Omental fat pad (tissue), 4 donors: ENCODE measurements at places on chromosomes 13 and 19. TPM values are rescaled to one million over a fixed set of nuclear protein-coding genes. Genes with fewer than 3 reads are reported as not detected.
A peak's percentile ranks its signal among the peaks of the same experiment; 100 is the strongest.

GRCh38 chr13:47901441-47901840 is 99.6 kb downstream of the SUCLA2 start:
- no peak for DNase-seq

DNA sequence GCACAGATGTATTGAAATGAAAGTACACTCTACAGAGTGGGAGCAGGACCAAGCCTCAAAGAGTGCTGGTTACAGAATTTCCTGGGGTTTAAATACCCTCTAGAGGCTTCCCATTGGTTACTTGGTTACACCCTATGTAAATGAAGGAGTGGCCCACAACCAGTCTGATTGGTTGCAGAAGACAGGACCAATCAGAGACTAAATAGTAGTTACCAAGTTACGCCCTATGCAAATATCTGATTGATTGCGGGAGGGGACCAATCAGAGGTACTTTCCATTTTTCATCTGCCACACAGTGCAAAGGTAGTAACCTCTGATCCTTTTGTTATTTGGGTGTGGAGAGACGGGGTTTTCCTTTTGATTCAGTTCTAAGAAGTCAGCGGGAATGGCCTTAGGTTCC is 5.5 kb upstream of the ZFP82 start:
- no peak for DNase-seq

GRCh38 chr13:51148952-51149573 is 38.0 kb upstream of the C13orf42 start:
- DNase-seq, result no peak

- no peak for DNase-seq
Measured at GRCh38 chr13:29753618-29754472, 96.6 kb downstream of the UBL3 start.

- no peak for DNase-seq
Measured at GRCh38 chr19:56917998-56918397, 77.5 kb upstream of the PEG3 start.

- DNase-seq, result no peak
Measured at GRCh38 chr19:33100894-33101644, 20.1 kb downstream of the GPATCH1 start.

DNA sequence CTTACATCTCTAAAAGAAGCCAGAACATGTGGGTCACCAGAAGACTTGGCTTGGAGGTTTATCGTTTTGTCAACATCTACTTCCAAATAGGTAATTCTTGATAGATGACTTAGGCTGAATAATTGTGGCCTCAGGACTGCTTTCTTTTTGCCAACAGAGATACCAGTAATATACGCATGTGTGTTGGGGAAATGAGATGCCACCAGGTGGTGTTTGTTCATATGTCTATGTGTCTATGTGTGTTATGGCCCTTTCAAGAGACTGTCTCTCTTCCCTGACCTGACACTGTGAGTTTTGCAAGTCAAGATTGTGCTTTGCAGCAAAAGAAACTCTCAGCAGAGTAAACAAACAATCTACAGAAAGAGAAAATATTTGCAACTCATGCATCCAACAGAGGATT is 31.6 kb upstream of the METTL21C start:
- DNase-seq, result no peak

DNA sequence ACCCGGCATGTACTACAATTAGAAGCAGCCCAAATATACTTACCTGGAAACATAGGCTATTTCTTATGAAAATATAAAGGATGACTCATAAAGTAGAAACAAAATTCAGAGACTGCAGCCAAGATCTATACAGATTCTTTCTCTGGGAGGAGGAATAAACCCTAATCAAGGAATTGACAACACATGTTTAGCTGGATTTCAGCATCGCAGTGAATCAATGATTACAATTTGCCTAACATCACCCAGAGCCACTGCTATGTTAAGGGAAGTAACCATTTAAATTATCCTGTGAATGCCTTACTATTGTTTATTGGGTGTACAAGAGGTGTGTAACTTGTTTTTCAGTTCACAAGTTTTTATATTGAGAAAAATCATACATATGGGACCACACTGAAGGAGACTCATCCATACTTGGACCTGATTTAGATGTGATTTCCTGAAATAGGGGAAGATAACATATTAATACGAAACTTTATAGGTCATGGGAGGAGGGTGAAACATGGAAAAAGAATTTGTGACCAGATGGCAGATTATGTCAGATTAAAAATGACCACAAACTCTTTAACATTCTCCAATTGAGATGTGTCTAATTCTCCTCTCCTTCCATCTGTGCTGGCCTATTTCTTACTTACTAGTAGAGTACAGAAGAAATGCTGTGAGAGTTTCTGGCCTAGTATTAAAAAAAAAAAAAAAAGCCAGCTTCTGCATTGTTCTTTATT is 1168.4 kb downstream of the SLITRK1 start:
- no peak for DNase-seq

DNA sequence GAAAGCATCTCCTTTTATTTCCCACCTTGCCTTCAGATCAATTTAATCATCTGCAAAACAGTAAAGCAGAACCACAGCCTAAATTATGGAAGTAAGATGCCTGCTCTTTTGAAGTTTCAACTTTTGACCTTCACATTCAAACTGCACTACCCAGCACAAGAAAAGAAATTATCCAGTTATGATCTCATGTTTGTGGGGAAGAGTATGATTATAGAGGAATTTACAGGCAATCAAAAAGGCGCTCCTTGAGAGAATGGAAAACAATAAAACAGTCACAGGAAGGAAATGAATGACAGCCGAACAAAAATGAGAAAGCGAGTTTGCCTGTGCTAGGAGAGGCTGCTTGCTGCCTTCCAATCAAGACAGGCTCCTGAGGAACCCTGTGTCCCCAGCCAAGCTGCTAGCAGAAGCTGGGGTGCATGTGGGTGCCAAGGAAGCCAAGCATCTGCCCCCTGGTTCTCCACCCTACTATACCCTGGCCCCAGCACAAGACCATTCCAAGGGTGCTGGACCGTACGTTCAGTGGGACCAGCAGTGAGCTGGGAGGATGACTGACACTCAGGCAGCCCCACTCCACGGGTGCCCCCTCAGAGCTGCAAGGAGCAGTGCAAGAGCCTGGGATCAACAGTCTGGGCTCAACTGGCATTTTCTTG is 47.8 kb downstream of the PEPD start:
- no peak for DNase-seq

GRCh38 chr19:51807925-51808324 is 13.0 kb downstream of the FPR3 start:
- no peak for DNase-seq

DNA sequence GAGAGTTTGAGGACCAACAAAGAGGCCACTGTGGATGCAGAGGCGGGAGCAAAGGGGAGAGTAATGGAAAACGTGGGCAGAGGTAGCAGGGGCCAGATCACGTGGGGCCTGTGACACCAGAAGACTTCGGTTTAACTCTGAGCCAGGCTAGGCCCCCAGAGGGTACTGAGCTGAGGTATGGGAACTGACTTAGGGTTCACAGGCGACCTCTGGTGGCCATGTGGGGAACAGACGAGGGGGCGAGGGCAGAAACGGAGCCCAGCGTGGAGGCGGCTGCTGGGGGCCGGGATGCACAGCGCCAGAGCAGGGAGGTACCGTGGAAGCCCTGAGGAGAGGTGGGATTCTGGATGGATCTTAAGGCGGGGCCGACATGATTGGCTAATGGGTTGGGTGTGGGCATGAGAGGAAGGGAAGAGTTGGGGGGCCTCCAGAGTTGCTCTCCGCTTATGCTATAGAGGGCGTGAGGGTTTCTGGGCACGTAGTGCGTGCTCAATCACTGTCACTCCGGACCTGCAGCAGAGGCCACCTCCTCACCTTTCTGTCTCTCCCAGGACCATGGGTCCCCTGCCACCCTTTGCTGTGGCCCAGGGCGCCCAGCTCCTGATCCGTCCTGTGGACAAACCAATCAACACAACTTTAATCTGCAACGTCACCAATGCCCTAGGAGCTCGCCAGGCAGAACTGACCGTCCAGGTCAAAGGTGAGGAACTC is 13.7 kb downstream of the PVR start:
- DNase-seq, result peak; percentile 64

DNA sequence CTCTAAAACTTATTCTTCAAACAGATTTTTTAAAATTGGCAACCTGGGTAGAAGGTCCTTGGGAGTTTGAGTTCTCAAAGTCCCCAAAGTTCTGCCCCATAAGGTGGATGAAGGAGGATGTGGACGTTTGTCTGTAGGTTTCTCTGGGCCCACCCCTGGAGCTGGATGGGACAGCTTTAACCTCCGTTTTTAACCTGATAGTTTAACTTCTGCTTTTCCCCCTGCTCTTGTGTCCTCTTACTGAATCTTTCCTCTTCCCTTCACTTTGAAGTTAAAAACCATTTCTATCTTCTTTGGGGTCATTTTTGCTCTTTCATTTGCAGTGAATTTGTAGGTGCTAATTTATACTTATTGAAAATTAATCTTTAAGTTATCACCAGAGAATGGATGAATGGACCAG is 79.1 kb downstream of the ESD start:
- no peak for DNase-seq

CLIP3 gene
- total RNA-seq, result 8.0 TPM

CGB2 gene
- not detected for total RNA-seq

KL gene
- total RNA-seq, result 1.9 TPM

AMH gene
- 1.1 TPM for total RNA-seq

NKPD1 gene
- 0.72 TPM for total RNA-seq

AP1M2 gene
- total RNA-seq, result 1.8 TPM

ZNF534 gene
- not detected for total RNA-seq

NLRP11 gene
- not detected for total RNA-seq
